ENCODE measurements at places on chromosomes 12 and 14.

- DNase-seq = no peak
Measured at GRCh38 chr12:54300732-54301427, at the start of gene NFE2. NFE2 (minus strand) TSS chr12:54301015; CDS start chr12:54295248, 5,767 bp downstream.

DNA sequence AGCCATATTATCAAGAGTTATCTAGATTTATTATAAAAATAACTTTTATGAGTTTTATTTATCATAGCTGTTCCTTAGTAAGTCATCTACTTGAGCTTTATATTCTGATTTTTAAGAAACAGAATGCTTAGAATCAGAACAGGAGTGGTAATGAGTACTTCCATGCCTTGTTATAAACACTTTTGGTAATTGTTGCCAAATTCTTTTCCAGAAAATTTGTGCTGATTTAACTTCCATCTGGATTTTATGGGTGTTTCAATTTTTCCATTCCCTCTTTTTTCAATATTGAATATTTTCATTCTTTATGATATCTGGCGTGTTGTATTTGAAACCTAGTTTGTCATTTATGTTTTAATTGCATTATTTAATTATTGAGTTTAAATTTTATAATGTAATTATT, 131.2 kb downstream of the MSRB3 start:
- DNase-seq = no peak

DNA sequence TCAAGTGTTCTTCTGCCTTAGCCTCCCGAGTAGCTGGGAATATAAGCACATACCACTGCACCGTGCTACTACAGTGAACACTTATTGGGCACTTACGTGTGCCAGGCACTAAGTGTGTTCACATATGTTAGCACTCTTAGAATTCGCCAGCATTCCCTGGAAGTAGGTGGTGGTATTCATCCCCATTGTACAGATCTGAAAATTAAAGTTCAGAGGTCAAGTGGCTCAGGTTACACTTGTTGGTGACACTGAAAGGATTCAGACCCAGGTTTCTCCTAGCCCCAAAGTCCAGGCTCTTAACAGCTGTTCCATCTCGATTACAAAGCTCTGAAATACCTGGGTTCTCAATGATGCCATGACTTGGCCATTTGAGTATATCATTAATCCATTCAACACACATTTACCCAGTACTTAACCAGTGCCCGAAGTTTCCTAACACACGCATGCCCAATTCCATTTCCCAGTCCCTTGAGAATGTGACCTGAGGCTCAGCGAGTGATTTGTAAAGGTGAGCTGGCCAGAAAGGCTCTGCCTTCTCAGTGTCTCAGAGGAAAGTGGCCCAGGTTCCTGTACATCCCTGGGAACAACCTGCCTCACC, 4.8 kb downstream of the MVK start:
- no peak for DNase-seq

DNA sequence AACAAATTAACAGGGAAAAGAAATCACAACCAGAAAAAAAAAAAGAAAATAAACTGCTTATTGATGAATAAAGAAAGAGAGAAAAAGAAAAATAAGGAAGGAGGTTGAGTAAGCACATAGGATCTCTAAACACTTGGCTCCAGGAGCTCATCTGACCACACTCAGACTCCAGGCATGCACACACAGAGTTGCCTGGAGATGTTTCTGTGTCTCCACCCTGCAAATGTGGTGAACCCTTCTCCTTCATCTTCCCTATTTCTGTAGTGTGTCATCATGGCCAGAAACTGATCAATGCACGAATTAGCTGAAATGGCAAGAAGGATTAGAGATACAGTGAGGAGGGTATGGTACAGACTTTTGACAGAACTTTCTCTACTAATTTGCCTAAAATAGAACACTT, 20.2 kb downstream of the OR4N2 start:
- DNase-seq = no peak

- DNase-seq = no peak
Measured at GRCh38 chr12:113333877-113334785, 778 bp downstream of the SLC8B1 start.

DNA sequence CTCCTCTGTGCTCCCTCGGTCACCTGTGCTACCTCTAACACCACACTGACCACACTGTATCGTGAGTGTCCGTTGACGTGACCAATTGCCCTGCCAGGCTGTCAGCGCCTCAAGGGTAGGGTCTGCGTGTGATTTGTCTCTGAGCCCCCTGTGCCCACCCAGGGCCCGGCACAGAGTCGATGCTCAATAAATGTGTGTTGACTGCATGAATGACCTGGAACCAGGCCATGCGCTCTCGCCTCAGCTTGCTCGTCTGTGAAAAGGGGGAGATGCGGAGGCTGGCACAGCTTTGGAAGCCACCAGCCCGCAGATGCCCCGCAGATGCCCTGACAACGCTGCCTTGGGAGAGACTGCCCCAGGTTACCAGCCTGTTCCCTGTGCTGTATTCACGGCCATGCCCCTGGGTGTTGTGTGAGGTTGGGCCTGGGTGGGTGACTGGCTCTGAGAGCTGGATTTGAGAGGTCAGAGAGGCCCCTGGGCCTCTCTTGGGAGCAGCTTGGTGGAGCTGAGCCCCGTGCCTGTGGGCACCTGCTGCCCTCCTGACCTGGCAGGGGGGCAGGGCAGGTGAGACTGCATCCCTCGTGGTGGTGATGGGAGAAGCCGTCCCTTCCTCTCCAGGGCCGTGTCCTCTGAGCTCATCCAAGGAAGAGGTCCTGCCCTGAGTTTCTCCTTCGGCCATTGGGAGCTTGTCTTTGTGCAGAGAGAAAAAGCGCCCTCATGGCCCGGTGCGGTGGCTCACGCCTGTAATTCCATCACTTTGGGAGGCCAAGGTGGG, 43.2 kb downstream of the CYP46A1 start:
- no peak for DNase-seq

DNA sequence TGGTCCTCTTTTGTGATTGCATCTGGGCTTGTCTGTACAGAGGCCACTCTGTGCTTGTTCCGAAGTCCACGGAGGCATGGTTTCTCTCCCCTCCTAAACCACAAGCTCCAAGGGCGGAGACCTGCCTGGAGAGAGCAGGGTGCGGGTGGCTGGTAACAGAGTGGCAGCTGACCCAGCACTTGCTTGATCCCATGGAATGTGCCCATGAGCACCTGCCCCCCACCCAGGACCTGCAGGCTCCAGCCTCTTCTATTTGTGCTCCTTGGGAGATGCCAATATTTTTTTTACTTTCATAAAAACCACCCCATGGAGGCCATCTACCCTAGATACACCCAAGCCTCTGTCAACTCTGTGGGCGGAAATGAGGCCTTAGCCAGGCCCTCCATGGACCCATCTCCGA, 104.7 kb downstream of the PRMT8 start:
- DNase-seq = no peak

GRCh38 chr14:77238356-77238755, 32.6 kb downstream of the NGB start:
- DNase-seq = no peak

- no peak for DNase-seq
Measured at GRCh38 chr12:90013409-90013808, 304.8 kb upstream of the ATP2B1 start.

DNA sequence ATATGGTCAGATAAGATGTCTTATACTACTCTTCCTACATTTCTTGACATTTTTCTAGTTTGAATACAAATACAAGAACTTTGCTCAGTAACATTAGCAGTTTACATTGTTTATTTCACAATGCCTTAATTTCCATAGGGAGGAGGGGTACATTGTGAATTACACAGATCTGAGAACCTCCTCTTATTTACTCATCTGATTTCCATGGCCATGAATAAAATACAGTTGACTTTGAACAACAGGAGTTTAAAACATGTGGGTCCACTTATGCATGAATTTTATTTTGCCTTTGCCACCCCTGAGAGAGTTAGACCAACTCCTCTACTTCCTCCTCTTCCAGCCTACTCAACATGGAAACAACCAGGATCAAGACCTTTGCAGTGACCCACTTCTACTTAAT, 67.7 kb downstream of the MGST1 start:
- DNase-seq = no peak

GRCh38 chr12:107057071-107057834, 36.1 kb downstream of the CRY1 start:
- no peak for DNase-seq

- no peak for DNase-seq
Measured at GRCh38 chr14:21191809-21192446, 36.1 kb upstream of the OR5AU1 start.

DNA sequence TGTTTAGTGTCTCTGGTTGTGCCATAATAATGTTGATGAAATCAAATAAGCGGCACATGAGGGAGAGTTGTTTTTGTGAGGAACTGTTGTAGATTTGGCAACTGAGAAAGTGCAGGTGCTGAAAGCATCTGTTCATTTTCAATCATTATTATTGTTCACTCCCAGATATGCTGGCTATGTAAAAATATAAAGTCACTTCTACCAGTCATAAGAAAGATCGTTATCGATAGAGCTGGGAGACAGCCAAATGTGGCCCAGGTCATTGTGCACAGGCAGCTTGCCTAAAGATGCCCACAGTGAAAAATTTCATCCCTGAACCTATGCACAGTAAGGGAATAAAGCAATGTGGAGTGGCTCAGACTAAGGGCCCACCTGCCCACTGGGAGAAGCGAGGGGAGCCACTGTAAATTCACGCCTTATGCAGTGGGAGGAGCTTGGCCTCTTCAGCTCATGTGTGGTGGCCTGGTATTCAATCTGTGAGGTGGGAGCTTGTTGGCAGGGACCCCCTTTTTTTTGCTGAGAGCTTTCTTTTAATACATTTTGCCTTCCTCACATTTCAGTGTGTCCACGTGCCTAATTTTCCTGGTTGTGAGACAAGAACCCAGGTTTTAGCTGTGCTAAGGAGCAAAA, 1490.8 kb upstream of the TMEM132C start:
- no peak for DNase-seq

DNA sequence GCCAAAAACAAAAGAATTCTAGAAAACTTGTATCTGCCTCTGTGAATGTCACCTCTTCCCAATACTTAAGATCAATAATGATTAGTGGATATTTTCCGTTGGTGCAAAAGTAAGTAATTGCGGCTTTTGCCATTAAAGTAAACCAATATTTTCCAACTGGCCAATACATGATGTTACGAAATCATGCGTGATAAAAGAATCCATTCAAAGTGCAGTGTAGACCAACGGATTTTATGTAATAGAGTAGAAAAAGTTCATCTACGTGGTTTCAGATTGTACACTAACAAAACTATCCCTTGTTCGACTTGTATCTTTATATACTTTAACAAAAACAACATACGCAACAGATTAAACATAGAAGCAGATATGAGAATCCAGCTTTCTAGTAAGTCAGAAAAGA, 626 bp upstream of the ZNF268 start:
- no peak for DNase-seq

DNA sequence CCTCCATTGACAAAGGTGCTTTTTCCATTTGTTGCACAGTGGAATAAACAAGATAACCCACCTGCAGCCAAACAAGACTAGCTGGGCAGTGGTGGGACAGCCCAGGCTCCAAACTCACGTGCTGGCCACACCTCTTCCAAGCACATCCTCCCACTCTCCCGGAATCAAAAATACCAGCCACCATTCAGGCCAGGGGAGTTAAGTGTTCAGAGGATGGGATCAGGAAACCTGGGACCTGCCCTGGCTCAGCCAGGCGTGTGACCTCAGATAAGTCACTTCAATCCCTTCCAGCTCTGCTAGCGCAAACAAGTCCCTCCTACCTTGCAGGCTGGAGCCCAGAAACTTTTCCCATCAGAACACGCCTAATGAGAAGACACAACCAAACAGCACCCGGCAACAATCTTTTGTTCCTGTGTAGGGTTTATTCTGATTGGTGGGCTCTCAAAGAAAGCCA, 43.3 kb downstream of the ACTN1 start:
- no peak for DNase-seq

DNA sequence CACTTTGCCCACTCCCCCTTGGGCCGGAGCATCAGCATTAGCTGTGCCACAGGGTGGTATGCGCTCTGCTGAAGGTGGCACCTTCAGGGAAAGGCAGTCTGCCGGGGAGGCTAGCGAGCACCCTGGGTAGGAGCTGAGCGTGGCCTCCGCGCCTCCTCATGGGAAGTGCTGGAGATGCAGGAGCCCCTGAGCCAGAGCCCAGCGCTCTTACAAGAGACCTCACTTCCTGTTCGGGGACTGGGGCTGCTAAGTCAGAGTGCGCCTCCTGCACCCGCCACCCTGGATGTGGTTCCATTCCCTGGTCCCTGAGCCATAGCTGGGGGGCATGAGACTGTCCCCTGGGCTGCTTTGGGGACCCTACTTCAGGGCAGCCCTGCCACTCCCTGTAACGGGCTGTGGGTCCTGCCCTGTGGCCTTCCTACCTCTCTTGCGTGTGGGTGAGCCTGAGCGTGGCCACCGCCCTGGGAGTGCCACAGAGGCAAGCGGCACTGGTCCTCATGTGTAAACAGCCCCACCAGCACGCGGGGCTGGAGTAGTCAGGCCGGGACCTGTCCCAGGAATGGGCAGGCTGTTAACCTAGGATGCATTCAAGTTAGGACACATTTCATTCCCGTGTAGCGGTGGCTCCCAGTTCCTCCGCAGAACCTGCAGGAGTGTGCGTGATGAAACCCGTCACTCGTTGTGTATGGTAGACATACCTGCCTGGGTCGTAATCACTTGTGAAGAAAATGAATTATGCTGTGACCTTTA, 19.4 kb downstream of the COA8 start:
- no peak for DNase-seq

- no peak for DNase-seq
Measured at GRCh38 chr12:24175284-24175683, 225.8 kb upstream of the SOX5 start.

DNA sequence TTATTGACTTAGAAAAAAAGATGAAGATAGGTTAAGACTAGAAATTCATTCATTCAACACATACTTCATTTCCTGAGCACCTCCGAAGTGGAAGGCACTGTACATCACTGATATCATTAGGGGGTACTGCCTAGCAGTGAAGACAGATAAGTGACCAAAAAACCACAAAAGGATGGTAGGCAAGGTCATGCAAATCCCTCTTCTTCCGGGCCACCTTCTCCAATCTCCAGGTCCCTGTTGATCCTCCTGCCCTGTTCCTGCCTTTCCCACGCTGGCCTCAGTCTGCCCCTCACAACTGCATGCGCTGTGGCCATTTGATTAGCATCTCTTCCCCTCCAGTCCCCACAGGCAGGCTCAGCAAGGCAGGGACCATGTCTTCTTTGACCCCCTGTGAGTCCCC, 60.8 kb downstream of the SETD3 start:
- DNase-seq = no peak

- DNase-seq = no peak
Measured at GRCh38 chr12:39314547-39314946, 128.4 kb downstream of the KIF21A start.

- DNase-seq = no peak
Measured at GRCh38 chr14:24789378-24789884, 155.4 kb upstream of the GZMB start.

GRCh38 chr12:21933656-21934055, 7.6 kb downstream of the ABCC9 start:
- DNase-seq = no peak

Measured in stimulated activated CD4-positive, alpha-beta T cell treated with anti-CD3 and anti-CD28 coated beads, Interleukin-1b, Interleukin-23, amount 100 ng/mL, for 4 hours (primary cell).